MV-4-11 (cell line): ENCODE measurements at places on chromosomes 16 and 17.

DNA sequence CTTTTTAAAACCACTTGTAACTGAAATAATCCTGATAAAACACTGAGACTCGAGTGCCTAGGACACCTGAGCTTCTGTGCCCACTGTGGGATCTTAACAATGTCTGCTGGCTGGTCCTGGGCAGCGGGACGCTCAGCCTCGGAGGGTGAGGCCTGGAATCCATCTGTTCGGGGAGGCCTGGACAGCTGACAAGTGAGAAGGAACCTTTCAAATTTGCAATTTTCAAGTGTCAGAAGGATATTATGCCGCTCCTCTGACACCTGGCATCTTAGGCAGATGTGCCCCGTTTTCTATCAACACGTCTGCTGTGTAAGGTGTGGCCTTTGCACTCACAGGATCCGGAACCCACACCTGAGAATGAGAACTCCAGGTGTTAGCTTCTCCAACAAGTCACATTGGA is 33.1 kb upstream of the C16orf78 start:
- no peak for DNase-seq

DNA sequence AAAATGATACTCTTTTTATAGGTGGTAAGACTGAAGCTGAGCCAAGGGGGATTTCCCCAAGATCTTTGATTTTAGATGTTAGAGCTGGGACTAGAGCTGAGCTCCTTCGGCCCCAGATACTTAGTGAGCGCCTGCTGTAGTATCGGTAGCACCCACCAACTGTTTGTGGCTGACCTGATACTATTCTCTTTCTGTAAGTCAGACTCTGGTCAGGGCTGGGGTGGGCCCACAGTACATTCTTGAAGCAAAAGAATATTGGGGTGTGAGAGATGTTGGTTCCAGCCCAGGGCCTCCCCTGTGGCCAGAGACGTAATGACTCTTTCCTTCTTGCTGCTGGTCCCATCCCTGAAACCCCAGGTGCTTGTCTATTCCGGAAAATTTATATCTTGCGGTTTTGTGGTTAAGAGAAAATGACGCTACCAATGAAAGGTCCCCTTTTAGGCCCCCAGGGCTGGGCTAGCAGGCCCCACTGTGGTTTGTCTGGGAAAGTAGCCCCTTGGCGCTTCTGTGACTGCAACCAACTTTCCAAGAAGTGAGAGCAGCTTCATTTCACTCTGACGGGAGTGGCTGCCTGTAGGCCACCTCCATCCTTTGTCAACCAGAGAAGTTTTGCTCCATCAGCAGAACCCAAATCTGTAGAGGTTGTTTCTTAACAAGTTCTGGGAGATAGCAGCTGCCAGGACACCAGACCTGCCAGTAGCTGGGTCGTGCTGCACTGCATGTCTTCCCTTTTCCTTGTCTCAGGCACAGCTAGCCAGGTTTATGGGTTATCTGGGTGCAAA is 86.4 kb upstream of the LGALS9 start:
- peak; percentile 98 for DNase-seq

DNA sequence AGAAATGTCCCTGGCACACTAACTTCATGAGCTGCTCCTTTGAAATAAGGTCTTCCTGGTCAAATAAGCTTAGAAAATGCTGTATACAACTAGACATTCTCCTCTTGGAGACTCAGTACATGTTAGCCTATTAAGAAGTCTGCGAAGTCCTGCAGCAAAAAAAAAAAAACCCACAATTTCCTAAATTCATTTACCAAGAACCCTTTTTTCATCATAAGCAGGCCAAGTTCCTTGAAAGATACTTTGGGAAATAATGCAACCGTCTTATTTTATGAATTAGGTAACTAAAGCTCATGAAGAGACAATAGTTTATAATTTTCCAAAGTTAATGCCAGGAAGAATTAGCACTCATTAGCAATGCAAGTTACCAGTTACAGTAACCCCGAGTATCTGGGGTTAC is 49.0 kb upstream of the HAS3 start:
- peak; percentile 13 for DNase-seq

GRCh38 chr16:72815348-72816318 is 232.3 kb downstream of the ZFHX3 start:
- no peak for DNase-seq

DNA sequence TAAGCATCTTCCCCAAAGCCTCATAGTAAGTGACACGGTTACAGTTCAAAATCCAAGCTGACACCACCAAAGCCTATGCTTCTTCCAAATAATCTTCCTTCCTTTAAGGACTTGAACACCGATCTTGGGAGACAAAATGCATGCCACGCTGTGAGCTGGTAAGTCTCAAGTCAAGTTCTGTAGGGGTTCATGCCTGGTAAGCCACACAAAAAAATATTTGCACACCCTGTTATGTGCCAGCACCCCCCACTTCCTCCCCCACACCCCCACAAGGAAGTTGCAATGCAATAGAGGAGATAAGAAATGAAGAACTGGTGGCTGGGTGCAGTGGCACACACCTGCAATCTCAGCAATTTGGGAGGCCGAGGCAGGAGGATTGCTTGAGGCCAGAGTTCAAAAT is 5.6 kb downstream of the NOG start:
- no peak for DNase-seq

- no peak for DNase-seq
These were observed 6.0 kb downstream of the MXRA7 start for GRCh38 chr17:76704805-76705204.
